AG20443 (cell line): ENCODE measurements at places on chromosomes 6 and 20.

GRCh38 chr6:110573136-110573535 is 96.7 kb upstream of the SLC22A16 start:
- no peak for DNase-seq

DNA sequence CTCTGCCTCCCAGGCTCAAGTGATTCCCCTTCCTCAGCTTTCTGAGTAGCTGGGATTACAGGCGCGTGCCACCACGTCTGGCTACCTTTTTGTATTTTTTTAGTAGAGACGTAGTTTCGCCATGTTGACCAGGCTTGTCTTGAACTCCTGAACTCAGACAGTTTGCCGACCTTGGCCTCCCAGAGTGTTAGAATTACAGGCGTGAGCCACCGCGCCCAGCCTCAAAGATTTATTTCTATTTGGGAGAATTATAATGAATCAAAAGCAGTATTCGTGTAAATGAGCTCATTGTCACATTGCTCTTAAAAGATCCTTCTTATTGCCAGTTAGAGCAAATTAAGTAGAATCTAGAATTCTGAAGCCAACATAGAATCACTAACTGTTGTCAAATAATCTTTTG is 9.4 kb upstream of the ZNF343 start:
- DNase-seq = no peak

- DNase-seq = no peak
These were observed 613.3 kb upstream of the SYNCRIP start for GRCh38 chr6:86255973-86256372.

DNA sequence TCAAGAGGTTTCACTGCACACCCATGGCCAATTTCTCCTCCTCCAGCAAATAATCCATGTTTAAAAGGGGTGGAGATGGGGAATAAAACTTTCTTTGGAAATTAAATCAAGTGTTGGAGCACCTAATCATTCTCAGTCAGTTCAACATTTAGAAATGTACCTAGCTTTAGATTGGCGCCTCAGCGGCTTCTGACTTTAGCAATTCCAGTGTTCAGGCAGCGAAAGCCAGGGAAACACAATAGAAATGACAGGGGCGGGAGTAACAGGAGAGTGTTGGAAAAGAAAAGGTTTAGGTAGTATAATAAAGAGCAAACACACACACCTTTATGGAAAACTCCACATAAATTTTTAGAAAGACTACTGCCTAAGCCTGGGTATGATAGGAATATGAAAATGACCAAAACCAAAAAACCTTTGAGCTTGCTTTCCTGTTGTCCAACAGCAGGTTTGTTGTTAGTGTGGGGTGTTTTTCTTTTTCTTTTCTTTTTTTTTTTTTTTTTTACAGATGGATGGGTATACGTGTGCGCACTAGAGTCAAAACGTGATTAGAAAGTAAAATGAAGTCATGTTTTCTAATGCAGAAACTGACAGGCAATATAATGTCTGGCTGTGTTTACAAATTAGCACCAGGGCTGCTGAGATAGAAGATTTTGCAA is 7.7 kb downstream of the TFAP2A start:
- DNase-seq = no peak

GRCh38 chr6:155265843-155266535 is 2.2 kb downstream of the CLDN20 start:
- no peak for DNase-seq

DNA sequence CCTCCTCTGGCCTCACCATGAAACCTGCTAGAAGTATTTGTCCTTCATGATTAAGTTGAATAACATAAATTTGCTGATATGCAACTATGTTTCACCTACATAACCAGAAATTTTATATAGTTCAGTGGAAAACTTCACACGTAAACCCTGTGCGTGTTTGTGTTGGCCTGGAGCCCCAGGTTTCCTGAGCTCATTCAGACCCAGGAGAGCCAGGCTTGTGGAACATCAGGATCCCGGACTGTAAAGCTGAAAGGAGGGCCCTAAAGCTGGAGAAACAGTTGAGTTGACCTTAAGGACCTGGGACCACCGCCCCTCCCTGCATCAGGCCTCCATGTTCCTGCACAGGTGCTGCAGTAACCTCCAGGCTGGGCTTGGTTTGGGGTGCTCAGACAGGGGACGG is 3.1 kb upstream of the SPATS1 start:
- no peak for DNase-seq
